Memory B cell (primary cell): ENCODE measurements at places on chromosomes 5 and 9.

GRCh38 chr9:23492126-23493002 lies 333.7 kb downstream of the ELAVL2 start:
- DNase-seq: no peak

DNA sequence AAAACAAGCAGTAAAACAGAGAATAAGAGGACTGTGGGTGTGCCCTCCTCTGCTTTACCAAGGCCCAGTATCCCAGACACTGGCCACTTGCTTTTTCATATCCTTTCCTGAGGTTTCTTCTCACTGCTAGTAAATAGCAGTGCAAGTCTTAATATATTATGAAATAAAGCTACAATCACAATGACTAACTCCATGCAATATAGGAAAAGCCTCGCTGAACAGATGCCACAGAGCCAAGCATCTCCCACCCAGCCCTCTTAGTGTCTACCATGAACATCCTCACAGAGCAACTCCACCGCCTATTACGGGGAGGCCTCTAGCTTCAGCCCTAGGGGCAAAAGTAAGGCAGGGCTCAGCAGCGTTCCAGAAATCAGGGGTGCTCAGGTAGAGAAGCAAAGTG lies 130.7 kb upstream of the LHFPL2 start:
- DNase-seq: no peak

DNA sequence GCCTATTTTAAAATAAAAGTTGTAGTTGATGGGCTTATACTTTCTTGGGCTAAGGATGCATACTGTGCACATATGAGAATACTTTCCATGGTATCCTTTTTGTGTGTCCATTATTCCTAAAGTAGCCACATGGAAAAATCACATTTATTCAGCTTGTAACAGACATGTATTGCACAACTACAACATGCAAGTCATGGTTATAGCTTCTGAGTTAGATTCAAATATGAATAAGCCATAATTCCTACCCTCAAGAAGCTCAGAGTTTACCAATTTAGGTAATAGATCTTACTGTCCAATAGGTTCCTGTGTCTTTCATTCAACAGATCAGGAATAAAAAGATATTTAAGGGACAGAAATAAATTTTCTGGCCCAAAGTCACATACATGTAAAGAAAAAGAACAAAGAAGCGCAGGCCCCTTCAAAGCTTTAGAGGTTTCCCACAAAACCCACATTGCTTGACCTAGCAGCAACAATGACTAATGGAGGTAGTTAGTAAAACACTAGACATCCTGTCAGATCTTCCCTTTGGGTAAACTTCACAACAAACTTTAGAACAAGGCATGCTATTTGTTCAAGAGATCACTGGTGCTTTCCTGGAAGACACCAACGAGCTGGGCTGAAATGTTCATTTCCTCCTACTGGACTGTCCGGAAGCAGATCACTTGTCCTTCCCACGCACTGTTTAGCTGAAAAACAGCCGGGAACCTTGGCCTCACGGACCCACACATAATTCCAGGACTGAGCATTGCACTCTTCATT lies 78.4 kb upstream of the ITGA1 start:
- DNase-seq: no peak

DNA sequence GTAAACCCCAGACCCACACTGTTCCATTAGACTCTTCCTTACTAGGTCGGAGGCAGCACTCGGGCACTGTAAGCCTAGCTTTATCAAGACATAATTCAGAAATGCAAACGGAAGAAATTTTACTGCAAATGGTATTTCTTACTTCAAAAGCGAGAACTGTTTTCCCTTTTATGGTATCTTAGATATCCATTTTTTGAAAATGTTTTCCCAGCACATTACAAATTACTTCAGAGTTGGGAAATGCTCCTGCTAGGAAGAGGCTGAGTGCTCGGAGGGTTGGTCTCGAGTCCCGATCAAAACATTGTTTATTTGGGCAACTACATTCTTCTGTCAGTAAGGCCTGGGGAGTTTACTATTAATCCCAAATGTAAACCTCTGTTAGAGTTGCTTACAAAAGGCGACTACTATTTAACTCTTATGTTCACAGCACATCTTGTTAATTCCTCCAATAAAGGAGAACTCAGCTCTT lies 332.9 kb downstream of the CWC27 start:
- no peak for DNase-seq

DNA sequence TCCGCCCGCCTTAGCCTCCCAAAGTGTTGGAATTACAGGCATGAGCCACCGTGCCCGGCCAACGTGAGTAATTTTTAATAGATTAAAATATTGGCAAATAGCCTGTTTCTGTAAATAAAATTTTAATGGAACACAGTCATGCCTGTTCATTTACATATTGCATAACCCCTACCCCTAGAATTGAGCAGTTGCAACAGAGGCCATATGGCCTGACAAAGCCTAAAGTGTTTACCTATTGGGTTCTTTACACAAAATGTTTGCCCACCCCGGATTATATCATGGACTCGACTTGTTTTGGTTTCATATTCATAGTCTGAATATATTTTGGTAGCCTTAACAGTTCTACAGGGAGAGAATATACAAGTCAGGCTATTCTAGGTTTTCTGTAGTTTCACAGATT lies 5.3 kb downstream of the NSA2 start:
- no peak for DNase-seq

GRCh38 chr9:7456377-7456776 lies 343.2 kb downstream of the DMAC1 start:
- no peak for DNase-seq

GRCh38 chr5:125227333-125228095 lies 481.1 kb upstream of the ZNF608 start:
- no peak for DNase-seq

DNA sequence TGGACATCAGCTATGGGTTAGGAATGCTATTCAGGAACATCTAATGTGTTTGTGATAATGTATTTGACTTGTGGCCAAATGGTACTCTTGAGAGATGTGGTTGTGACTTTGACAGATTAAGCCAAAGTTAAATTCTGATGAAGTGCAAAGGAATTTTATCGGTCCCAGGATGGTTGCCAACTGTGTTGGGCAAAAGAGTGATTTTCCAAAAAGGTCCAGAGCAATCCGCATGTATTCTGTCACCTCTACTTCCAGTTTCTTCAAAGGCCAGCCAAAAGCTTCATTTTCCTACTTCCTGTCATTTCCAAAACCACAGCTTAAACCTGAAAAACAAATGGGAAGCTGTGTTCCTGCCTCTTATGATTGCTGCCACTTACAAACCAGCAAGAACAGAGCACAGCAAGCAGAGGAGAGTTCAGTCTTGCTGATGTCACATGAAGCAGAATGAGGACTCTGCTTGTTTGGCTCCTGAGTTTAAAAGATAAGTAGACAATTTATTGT lies 59.8 kb downstream of the MARCHF3 start:
- no peak for DNase-seq

GRCh38 chr5:129899454-129899853 lies 4.8 kb upstream of the CHSY3 start:
- DNase-seq: no peak

DNA sequence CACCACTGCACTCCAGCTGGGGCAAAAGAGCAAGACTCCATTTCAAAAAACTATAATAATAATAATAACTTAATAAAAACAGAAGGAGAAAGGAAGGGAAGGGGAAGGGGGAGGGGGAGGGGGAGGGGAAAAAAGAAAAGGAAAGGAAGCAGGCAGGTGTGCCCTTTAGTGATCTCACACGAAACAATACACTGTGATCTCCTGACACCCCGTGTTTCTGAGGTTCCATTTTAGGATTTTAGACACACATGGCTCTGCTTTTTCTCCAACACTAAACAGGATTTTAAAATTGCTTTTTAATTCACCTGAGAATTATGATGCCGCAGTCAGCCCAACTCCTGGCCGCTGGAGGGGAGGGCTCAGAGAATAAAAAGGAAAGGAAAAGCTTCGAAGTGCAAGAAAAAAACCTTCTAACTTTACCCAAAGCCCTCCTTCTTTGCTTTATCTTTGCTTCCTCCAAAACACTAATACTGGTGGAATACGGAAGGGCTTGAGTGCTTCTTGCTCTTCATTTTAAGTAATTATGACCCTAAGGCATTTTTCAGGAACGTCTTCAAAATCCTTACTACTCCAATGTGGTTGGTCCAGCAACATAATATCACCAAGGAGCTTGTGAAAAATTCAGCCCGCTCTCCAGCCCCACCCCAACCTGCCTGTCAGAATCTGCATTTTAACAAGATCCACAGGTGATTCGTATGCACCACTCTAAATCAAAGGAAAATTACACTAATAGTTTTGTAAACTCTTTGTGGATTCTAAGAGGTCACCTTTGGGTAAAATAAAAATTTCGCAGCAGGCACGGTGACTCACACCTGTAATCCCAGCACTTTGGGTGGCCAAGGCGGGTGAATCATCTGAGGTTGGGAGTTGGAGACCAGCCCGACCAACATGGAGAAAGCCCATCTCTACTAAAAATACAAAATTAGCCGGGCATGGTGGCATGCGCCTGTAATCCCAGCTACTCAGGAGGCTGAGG lies 66.0 kb downstream of the MYO10 start:
- DNase-seq: no peak

DNA sequence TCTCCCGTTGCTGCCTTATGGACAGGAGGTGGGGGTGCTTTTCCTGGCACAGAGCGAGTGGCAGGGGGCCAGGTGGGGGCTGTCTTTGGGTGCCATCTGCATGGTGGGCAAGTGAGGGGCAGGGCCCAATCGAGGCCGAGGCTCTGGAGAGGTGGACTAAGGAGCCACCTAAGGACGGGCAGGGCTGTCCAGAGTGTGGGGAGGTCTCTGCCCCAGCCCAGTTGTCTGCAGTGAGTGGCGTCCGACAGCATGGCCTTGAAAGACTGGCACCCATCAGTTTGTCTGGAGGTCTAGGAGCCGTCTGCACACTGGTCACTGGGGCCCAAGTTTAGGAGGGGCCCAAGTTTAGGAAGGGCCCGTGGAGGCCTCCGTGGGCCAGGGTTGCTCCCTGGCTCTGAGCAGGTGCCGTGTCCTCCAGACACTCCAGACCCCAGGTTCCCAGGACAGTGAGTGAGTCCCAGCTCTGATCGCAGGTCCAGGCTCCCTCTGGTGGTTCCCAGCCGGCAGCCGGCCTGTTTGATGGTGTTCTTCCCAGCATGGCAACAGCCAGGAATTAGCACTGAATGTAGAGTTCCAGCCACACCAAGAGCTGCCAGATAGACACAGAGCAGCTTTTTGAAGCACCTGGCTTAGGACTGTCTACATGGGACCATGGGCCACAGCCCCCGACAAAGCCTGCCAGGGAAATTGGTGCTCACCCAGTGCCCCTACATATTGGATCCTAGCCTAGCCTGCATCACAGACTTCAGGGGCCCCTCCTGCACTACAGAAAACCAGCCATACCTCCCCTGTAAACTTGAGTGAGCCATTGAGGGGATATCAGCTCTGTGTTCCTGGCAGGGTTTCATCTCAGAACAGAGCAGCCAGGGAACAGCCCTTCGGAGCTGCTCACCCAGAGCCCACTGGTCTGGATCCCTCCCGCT lies 120.9 kb downstream of the WNK2 start:
- DNase-seq: no peak

GRCh38 chr5:153439130-153439529 lies 51.3 kb upstream of the GRIA1 start:
- DNase-seq: no peak

DNA sequence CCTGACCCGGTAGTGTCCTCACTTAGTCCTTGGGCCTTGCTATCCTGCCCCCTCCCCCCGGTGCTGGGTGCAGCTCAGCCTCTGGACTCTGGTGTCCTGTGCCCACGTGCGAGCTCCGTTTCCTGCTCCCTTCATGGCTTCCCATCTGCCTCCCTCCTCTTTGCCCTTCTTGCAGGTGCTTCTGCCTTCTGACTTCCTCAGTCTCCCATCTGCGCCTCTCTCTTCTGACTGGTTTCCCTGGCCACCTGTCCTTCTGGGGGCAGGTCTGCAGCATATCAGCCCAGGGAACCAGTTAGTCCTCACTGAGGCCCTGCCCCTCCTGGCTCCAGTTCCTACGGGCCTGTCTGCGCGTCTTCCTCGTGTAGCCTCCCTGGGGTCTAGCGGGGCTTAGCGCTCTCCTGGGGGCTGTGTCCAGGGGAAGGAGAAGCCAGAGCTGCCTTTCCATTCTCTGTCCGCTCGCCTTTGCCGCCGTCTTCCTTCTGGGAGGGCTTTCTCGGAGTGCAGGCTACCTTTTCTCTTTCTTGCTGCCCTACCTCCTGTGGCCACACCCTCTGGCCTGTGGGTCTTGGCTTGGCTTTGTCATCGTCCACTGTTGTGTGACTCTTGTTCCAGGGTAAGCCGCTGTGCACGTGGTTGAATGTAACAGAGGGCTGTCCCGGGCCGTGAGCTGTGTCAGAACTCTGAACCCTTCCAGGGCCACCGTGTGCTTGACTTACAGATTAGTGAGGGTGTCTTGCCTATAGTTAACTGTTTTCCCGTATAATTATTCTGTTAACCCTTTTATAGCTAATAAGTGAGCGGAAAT lies 51.8 kb downstream of the EHMT1 start:
- no peak for DNase-seq
